Heart right ventricle (tissue), 16 donors: ENCODE measurements at places on chromosomes 1 and 21. TPM values are rescaled to one million over a fixed set of nuclear protein-coding genes. Genes with fewer than 3 reads are reported as not detected.

DNA sequence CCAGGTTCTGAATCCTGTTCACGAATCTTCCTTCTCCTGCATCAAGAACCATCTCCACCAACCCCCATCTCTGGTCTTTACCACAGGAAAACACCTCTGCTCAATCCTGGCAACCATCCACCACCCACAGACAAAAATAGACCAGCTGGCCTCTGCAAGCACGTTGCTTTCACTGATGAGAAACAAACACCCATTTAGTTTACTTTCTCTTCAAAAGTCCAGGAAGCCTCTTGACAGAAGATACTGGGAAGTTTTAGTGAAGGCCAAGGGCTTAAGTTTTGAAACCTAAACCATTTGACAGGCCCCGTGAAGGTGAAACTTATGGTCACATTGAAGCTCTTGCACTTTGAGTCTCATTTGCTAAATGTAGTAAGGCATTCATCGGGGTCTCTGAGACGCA, 122.6 kb upstream of the PPP2R5A start:
- no peaks in the 10 kb centered on the region for H3K36me3 ChIP-seq
- H3K27me3 ChIP-seq = no peaks in the 10 kb centered on the region
- peak; percentile 76 for DNase-seq
- H3K4me1 ChIP-seq = peaks cover 38% of the 10 kb centered on the region

DNA sequence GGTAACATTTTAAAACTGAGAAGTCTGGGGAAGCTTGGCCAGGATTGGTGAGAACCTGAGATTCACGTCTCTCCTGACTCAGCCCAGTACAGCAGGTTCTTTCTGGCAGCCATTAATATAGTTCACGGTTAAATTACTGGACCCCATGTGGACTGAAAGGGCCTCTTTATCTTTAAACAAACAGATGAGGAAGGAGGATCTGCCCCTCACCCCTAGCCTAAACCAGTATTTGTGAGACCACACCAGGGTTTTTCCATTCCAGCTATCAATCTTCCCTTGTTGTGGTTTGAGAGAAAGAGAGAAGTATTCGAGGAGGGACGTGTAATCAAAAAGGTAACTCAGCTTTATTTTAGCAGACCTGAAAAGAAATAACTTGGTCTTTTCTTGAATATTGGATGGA, 137.1 kb downstream of the PROX1 start:
- H3K36me3 ChIP-seq = no peaks in the 10 kb centered on the region
- H3K4me1 ChIP-seq = no peaks in the 10 kb centered on the region
- no peak overlapping the region for H3K4me3 ChIP-seq
- H3K27me3 ChIP-seq = no peaks in the 10 kb centered on the region

- no peaks in the 10 kb centered on the region for H3K36me3 ChIP-seq
- peak overlapping the region; percentile 75 for H3K4me3 ChIP-seq
- H3K27me3 ChIP-seq = no peaks in the 10 kb centered on the region
Measured at GRCh38 chr1:1889847-1890505, 911 bp downstream of the GNB1 start.

GRCh38 chr21:33684068-33684467, 41.8 kb downstream of the ITSN1 start:
- H3K27ac ChIP-seq = no peak overlapping the region
- H3K4me3 ChIP-seq = no peak overlapping the region
- no peaks in the 10 kb centered on the region for H3K27me3 ChIP-seq
- DNase-seq = no peak

- no peak overlapping the region for H3K4me3 ChIP-seq
- DNase-seq = peak; percentile 90
Measured at GRCh38 chr1:27504588-27505419, 14.8 kb upstream of the WASF2 start.

- H3K27ac ChIP-seq = no peak overlapping the region
- H3K4me1 ChIP-seq = no peaks in the 10 kb centered on the region
- H3K36me3 ChIP-seq = no peaks in the 10 kb centered on the region
- no peak for DNase-seq
- no peak overlapping the region for H3K4me3 ChIP-seq
Measured at GRCh38 chr1:192660613-192661012, 24.7 kb downstream of the RGS13 start.

DNA sequence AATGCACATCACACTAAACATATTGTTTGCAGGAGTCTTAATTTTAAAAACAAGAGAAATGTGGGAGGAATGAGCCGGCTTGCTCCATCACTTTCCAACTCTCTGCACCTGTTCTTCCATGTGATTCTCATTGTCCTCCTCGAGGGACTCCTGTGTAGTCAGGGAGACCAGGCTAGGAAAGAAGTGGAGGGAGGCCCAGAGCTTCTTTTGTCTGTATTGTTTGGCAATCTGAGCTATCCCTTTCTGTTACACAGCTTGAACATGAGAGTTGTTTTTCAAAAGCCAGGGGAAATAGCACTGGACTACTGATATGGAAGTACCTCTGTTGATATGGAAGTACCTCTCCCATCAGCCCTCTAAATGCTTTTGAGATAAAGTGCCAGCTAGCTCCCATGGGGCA, 18.8 kb upstream of the LRRC8D start:
- H3K27me3 ChIP-seq = no peaks in the 10 kb centered on the region
- no peaks in the 10 kb centered on the region for H3K4me1 ChIP-seq
- no peaks in the 10 kb centered on the region for H3K36me3 ChIP-seq
- no peak overlapping the region for H3K4me3 ChIP-seq
- H3K27ac ChIP-seq = no peak overlapping the region

DNA sequence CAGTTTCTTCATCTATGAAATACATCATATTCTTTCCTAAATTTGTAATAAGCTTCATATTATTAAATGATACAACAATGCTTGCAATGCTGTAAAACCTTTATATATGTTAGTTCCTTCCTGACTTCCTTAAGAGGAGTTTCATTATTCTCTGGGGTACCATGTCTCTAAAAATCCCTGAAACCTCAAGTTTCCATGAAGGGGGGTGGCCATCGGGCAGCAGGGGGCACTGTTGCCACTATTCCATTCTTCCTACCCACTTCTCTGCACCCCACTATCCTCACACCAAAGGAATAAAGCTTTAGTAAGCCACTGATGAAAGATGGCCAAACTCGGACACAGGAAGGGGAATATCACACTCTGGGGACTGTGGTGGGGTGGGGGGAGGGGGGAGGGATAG, 9.0 kb upstream of the DMRTB1 start:
- DNase-seq = no peak
- no peak overlapping the region for H3K4me3 ChIP-seq
- H3K4me1 ChIP-seq = no peaks in the 10 kb centered on the region

Gene PEAR1
- polyA plus RNA-seq = 13.7 TPM

Gene LRRC38
- polyA plus RNA-seq = 4.3 TPM

Gene GUCA2B
- polyA plus RNA-seq = not detected

Gene SPRR2B
- polyA plus RNA-seq = not detected

Gene PPFIA4
- 28.5 TPM for polyA plus RNA-seq
